ENCODE measurements at places on chromosomes 2 and 18.

DNA sequence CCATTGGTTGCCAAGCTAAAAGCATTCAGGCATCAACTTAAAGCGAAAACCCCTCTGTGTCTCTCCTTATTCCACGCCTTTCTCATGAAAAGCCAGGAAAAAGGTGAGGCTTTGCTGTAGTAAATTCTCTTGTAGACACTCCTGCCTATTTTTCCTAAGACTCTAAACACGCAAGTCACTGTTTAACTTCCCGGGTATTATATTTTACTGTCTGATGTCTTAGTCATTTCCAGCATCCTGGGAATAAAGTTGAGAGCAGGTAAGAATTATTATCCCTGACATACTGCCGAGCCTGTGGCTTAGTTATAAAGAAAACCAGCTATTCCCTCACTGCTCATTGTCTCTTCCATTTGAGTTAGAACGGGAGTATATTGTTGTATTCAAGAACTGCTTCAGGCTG lies 112.4 kb upstream of the GATA6 start:
- H3K4me1 ChIP-seq, result peaks cover 11% of the 10 kb centered on the region
- no peak overlapping the region for H3K27ac ChIP-seq
- H3K27me3 ChIP-seq, result no peaks in the 10 kb centered on the region
- H3K36me3 ChIP-seq, result no peaks in the 10 kb centered on the region

GRCh38 chr2:4597400-4597799 lies 894.0 kb downstream of the DCDC2C start:
- H3K36me3 ChIP-seq, result no peaks in the 10 kb centered on the region
- DNase-seq, result no peak
- H3K27me3 ChIP-seq, result no peaks in the 10 kb centered on the region
- H3K4me1 ChIP-seq, result no peaks in the 10 kb centered on the region
- H3K4me3 ChIP-seq, result no peak overlapping the region

GRCh38 chr2:45879406-45879805 lies 227.9 kb downstream of the PRKCE start:
- no peaks in the 10 kb centered on the region for H3K27me3 ChIP-seq
- H3K36me3 ChIP-seq, result peaks cover 3% of the 10 kb centered on the region
- no peak overlapping the region for H3K27ac ChIP-seq
- H3K4me1 ChIP-seq, result no peaks in the 10 kb centered on the region
- no peak overlapping the region for H3K4me3 ChIP-seq
- DNase-seq, result no peak

DNA sequence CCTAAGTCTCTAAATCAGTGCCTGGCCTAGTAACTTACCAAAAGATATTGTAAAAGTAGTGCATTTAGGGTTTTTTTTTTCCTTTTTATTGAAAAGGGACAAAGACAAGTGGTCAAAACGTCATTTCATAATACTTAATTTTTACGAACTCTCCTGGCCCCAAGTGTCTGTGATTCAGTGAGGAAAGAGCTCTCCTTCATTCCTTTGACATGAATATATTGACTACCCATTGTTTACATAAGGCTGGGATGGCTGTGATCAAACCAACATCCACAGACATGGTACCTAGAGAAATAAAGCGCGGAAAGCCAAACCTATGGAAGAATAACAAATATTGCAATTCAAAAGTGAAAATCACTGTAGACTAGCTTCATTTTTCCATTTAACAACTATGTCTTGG lies 198.4 kb downstream of the BABAM2 start:
- H3K4me1 ChIP-seq, result no peaks in the 10 kb centered on the region
- no peak overlapping the region for H3K27ac ChIP-seq
- no peak for DNase-seq
- H3K4me3 ChIP-seq, result no peak overlapping the region
- no peaks in the 10 kb centered on the region for H3K36me3 ChIP-seq
- no peaks in the 10 kb centered on the region for H3K27me3 ChIP-seq

DNA sequence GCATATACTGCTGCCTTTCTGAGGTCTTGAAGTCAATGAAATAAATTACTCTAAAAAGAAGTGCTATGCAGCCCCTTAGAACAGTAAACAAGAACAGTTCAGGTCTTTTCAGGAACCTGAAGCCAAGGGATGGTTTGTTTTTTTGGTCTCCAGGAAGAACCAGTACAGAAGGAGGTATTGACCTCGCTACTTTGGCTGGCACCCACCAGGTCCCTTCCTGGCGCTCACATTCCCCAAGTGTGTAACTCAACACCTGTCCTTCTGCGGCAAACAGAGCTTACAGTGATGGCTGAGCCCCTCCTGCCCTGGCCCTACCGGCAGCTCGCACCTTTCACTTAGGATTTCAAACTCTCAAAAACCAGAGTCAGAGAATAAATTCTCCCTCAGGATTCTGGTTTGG lies 51.9 kb downstream of the SETBP1 start:
- H3K36me3 ChIP-seq, result no peaks in the 10 kb centered on the region
- H3K27me3 ChIP-seq, result no peaks in the 10 kb centered on the region
- no peak overlapping the region for H3K4me3 ChIP-seq
- H3K27ac ChIP-seq, result no peak overlapping the region
- DNase-seq, result no peak

DNA sequence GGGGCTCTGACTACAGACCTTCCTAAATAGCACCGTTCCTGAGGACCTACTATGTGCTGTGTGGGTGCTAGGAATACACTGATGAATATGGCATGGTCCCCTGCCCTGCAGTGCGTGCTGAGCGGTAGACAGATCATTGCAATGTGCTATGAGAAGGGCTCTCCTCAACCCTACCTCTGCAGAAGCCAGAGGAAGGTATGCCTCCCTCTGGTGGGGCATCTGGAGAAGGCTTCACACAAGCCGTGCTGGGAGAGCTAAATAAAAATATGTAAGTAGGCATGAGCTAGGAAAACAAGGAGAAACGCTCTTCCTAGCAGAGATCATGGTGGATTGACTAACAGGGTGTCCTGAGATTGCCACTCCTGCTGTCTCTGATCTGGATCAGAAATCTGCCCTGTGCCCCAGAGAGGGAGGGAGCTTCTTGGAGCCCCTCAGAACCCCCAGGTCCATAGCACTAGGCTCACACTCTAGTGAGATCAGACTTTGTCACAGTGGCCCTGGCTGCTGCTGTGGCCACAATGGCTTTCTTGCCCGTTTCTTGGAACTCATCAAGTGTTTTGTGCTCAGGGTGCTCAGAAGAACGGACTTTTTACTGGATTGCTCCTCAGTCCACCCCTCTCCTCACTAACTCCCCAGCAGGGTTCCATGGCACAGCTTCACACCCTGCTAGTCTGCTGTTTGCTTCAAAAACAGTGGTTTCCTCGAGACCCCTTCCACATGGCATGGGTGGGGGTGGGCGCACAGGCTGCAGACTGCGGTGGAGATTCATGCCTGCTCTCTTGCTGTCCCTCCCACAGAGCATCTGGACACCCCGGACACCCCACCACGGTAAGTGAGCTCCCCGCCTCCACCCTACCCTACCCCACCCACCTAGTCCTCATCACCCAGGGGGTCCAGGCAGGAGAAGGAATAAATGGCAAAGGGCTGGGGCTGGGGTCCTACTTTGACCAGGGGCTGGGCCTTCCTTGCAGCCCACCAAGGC lies 14.2 kb downstream of the SIGLEC15 start:
- no peak overlapping the region for H3K27ac ChIP-seq
- DNase-seq, result peak; percentile 50

Measured in neural progenitor cell (in vitro differentiated cells).